Psoas muscle (tissue), 8 donors: ENCODE measurements at places on chromosomes 7 and 10. TPM values are rescaled to one million over a fixed set of nuclear protein-coding genes. Genes with fewer than 3 reads are reported as not detected.

Gene COL26A1
- total RNA-seq = not detected

Gene TMEM243
- total RNA-seq = 2.6 TPM

Gene LAMTOR4
- total RNA-seq = 74.6 TPM

Gene OR6B1
- not detected for total RNA-seq

Gene STEAP4
- total RNA-seq = 31.4 TPM

Gene TEX36
- total RNA-seq = not detected

Gene UNC5B
- 3.0 TPM for total RNA-seq

Gene CYP2C19
- total RNA-seq = not detected

Gene MUC3A
- total RNA-seq = 0.24 TPM

Gene SEC31B
- 6.7 TPM for total RNA-seq

GRCh38 chr10:83978681-83979383 is 160.5 kb upstream of the GHITM start:
- no peaks in the 10 kb centered on the region for H3K27me3 ChIP-seq
- no peaks in the 10 kb centered on the region for H3K36me3 ChIP-seq
- H3K27ac ChIP-seq = no peak overlapping the region
- no peaks in the 10 kb centered on the region for H3K4me1 ChIP-seq
- no peak overlapping the region for H3K4me3 ChIP-seq
- no peak for DNase-seq

GRCh38 chr7:69845721-69846495 is 247.6 kb downstream of the AUTS2 start:
- H3K4me3 ChIP-seq = no peak overlapping the region
- H3K36me3 ChIP-seq = no peaks in the 10 kb centered on the region
- peaks cover 5% of the 10 kb centered on the region for H3K4me1 ChIP-seq
- no peak overlapping the region for H3K27ac ChIP-seq
- H3K27me3 ChIP-seq = no peaks in the 10 kb centered on the region
- DNase-seq = no peak

- no peaks in the 10 kb centered on the region for H3K4me1 ChIP-seq
- no peak for DNase-seq
- H3K27me3 ChIP-seq = no peaks in the 10 kb centered on the region
- H3K4me3 ChIP-seq = no peak overlapping the region
Observed at GRCh38 chr10:60281331-60281730, 108.3 kb downstream of the ANK3 start.

DNA sequence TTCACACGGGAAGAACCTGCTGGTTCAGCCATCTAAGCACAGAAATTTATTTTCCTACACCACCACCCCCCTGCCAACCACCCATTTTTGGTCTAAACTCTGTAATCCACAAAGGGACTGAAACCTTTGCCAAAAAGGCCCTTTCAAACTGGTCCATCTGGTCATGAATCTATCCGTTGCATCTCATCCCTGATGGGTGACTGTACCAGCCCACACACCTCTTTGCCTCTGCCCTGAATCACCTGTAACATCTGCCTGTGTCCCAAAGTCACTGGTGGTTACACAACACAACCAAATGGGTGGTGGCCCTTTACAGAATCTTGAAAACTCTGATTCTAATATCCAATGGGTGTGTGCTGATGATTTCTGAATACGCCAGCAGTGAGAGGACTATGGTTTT is 503.4 kb downstream of the PARD3 start:
- H3K27ac ChIP-seq = no peak overlapping the region
- DNase-seq = no peak
- no peaks in the 10 kb centered on the region for H3K36me3 ChIP-seq
- no peaks in the 10 kb centered on the region for H3K27me3 ChIP-seq

DNA sequence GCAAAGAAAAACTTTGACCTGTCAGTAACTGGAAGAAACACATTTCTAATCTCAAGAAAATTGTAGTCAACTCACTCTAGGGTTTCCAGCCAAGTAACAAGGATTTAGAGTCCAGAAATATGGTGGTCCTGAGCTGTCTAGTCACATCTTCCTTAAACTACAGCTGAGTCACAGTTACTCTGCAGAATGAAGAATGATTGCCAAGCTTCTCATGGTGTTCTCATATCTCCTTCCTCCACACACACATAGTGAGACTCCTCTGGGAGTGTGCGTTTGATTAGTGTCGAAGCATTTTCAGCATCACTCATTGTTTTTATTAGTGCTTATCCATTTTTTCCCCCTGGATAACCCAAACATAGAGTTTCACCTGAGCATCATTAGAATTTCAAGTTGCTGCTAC is 93.1 kb upstream of the CXCL12 start:
- peaks cover 11% of the 10 kb centered on the region for H3K4me1 ChIP-seq
- H3K4me3 ChIP-seq = no peak overlapping the region
- no peaks in the 10 kb centered on the region for H3K36me3 ChIP-seq
- H3K27me3 ChIP-seq = no peaks in the 10 kb centered on the region
- no peak for DNase-seq

GRCh38 chr10:101934686-101935305 is 91.2 kb upstream of the KCNIP2 start:
- H3K4me3 ChIP-seq = no peak overlapping the region
- H3K36me3 ChIP-seq = no peaks in the 10 kb centered on the region
- H3K27me3 ChIP-seq = no peaks in the 10 kb centered on the region
- peaks cover 30% of the 10 kb centered on the region for H3K4me1 ChIP-seq
- no peak for DNase-seq

DNA sequence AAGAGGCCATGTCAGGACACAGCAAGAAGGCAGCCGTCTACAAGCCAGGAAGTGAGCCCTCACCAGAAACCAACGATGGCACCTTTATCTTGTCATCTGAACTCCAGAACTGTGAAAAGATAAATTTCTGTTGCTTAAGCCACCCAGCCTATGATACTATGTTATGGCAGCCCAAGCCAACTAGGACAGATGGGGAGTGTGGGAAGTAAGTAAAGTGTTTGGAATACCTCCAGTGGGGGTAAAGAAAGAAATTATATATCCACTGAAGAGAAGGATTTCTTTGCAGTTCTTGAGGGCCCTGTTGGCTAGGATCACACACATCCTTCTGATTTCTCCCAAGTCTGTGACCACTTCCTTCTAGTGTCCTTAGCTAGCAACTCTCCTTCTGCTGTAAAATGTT is 384.4 kb downstream of the TNS3 start:
- H3K27ac ChIP-seq = no peak overlapping the region
- peaks cover 5% of the 10 kb centered on the region for H3K4me1 ChIP-seq
- no peak overlapping the region for H3K4me3 ChIP-seq
- no peak for DNase-seq

- no peaks in the 10 kb centered on the region for H3K27me3 ChIP-seq
- H3K4me1 ChIP-seq = peaks cover 24% of the 10 kb centered on the region
- no peak overlapping the region for H3K27ac ChIP-seq
- no peaks in the 10 kb centered on the region for H3K36me3 ChIP-seq
- no peak overlapping the region for H3K4me3 ChIP-seq
Observed at GRCh38 chr10:110029450-110029849, 21.7 kb downstream of the ADD3 start.

DNA sequence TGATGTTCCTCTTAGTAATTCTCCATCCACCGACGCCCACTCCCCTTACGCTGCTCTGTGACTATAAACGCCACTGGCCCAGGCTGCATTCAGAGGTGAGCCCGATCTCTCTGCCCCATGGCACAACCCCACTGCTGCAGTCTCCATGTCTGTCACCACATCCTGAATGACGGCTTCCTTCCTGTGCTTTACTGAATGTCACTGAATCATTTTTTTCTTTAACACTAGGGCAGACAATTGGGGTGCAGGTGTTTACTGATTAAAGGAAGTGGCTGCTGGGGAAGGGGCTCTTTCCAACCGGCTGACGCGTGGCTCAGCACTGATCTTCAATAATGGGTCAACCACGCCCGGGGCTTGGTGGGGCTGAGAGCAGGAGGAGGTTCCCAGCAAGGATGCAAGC is 208.3 kb downstream of the USP6NL start:
- H3K36me3 ChIP-seq = no peaks in the 10 kb centered on the region
- no peaks in the 10 kb centered on the region for H3K27me3 ChIP-seq
- H3K4me1 ChIP-seq = no peaks in the 10 kb centered on the region
- H3K4me3 ChIP-seq = no peak overlapping the region
- H3K27ac ChIP-seq = no peak overlapping the region

GRCh38 chr10:63128443-63128842 is 4.7 kb upstream of the NRBF2 start:
- no peaks in the 10 kb centered on the region for H3K36me3 ChIP-seq
- H3K27me3 ChIP-seq = no peaks in the 10 kb centered on the region
- no peak overlapping the region for H3K4me3 ChIP-seq

DNA sequence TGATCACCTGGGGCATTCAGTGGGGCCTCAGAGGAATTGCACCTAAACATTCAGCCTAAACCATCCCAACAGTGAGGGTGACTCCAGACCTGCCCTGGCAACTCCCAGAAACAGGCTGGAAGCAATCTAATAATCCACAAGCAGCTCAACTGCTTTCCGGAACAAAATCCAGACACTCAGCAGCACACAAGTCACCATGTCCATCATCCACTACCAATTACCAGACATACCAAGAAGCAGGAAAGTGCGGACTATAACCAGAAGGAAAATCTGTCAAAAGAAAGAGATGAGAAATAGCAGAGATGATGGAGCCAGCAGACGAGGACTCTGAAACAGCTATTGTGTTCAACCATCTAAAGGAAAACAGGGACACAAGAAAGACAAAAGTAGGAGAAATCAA is 342.6 kb upstream of the ZMIZ1 start:
- no peak overlapping the region for H3K27ac ChIP-seq
- H3K36me3 ChIP-seq = no peaks in the 10 kb centered on the region
- DNase-seq = no peak
- no peak overlapping the region for H3K4me3 ChIP-seq
- H3K4me1 ChIP-seq = peaks cover 5% of the 10 kb centered on the region
- no peaks in the 10 kb centered on the region for H3K27me3 ChIP-seq

DNA sequence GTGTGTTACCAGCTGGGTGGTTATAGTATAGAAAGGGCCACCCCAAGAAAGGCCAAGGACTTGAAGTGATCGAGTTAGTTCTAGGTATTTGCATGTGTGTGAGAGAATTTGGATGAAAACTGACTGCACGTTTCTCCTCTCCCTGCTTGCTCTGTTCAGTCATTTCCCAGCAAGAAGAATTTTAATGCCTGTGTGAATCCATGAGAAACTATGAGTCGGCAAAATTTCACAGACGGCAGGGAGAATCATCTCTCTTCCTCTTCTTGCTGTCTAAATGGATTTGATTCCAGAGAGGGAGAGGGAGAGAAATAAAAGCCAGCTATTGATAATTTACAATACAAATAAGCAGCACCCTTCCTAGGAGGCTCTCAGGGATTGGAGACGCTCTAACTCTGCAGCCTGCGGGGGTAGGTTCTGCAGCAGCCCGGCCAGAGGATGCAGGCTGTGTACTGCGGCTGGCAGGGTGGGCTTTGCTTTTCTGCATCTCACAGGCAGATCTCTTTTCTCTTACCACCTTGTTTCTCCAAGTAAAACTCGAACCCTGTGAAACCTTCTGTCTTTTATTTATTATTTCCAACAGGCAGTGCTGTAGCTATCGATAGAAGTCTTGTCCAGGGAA is 183.6 kb downstream of the TCF7L2 start:
- no peaks in the 10 kb centered on the region for H3K36me3 ChIP-seq
- no peak overlapping the region for H3K27ac ChIP-seq
- no peak for DNase-seq
- no peaks in the 10 kb centered on the region for H3K27me3 ChIP-seq

GRCh38 chr10:90394311-90394710 is 463.5 kb downstream of the HTR7 start:
- no peaks in the 10 kb centered on the region for H3K4me1 ChIP-seq
- H3K36me3 ChIP-seq = no peaks in the 10 kb centered on the region
- no peaks in the 10 kb centered on the region for H3K27me3 ChIP-seq

DNA sequence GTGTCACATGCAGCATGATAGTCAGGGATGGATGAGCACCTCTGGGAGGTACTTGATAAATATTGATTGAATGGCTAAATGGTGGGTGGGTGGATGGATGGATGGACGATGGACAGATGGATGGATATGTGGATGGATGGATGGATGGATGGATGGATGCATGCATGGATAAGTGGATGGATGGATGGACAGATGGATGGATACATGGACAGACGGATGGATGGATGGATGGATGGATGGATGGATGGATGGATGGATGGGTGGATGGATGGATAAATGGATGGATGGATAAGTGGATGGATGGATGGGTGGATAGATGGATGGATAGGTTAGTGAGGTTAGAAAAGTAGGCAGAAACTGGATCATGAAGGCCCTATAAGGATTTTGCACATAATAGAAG is 37.4 kb downstream of the PTPRE start:
- no peak overlapping the region for H3K4me3 ChIP-seq
- H3K27ac ChIP-seq = no peak overlapping the region
- H3K36me3 ChIP-seq = no peaks in the 10 kb centered on the region
- H3K4me1 ChIP-seq = peaks cover 4% of the 10 kb centered on the region
- no peak for DNase-seq

DNA sequence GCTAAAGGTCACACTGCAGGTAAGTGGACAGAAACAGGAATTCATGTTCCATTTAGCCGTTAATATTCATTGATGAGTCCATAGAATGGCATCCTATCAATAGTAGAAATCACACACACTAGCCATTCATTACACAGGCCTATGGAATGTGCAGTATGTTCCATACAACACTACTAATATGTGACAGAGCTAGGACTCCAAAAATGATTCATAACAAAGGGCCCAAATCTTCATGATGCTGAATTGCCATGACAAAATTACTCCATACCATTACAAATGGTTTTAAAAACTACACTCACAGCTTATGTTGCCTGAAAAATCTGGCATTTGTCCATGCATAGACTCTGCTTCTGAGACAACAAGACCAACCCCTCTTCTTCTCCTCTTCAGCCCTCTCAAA is 549.1 kb downstream of the XPNPEP1 start:
- no peak overlapping the region for H3K4me3 ChIP-seq
- H3K4me1 ChIP-seq = no peaks in the 10 kb centered on the region
- H3K27ac ChIP-seq = no peak overlapping the region
- DNase-seq = no peak

GRCh38 chr10:14757394-14757793 is 17.3 kb downstream of the FAM107B start:
- H3K27me3 ChIP-seq = no peaks in the 10 kb centered on the region
- H3K36me3 ChIP-seq = no peaks in the 10 kb centered on the region
- no peak overlapping the region for H3K27ac ChIP-seq
- no peaks in the 10 kb centered on the region for H3K4me1 ChIP-seq
- no peak overlapping the region for H3K4me3 ChIP-seq
- no peak for DNase-seq

GRCh38 chr7:145909991-145910513 is 206.5 kb upstream of the CNTNAP2 start:
- no peaks in the 10 kb centered on the region for H3K27me3 ChIP-seq
- no peak for DNase-seq
- H3K4me3 ChIP-seq = no peak overlapping the region
- H3K36me3 ChIP-seq = no peaks in the 10 kb centered on the region
- no peak overlapping the region for H3K27ac ChIP-seq

DNA sequence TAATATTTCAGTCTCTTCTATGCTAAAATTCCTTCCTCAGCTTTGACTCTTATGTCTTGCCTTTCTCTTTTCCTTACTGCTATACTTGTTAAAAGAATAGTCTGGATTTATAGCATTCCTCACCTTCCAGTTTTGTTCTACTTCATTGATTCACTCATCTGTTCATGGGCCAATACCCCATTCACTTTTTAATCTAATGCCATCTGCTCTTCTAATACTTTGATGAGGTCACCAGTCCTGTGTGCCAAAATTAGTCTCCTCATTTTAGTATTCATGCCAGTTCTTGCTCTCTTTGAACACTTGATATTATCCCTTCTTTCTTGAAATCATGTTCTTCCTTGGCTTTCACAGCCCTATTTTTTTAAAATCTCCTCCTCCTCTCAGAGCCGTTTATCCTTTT is 19.3 kb downstream of the STK17A start:
- no peak overlapping the region for H3K27ac ChIP-seq
- H3K4me3 ChIP-seq = no peak overlapping the region
- no peaks in the 10 kb centered on the region for H3K4me1 ChIP-seq
- H3K36me3 ChIP-seq = peaks cover 32% of the 10 kb centered on the region
